ENCODE measurements at places on chromosomes 3 and 15. TPM values are rescaled to one million over a fixed set of nuclear protein-coding genes. Genes with fewer than 3 reads are reported as not detected.

PIF1 gene
- 8.7 TPM for polyA plus RNA-seq

ECE2 gene
- not detected for polyA plus RNA-seq

TPRG1 gene
- polyA plus RNA-seq = 1.4 TPM

CRABP1 gene
- 0.62 TPM for polyA plus RNA-seq
